ENCODE measurements at places on chromosomes 11 and 22. TPM values are rescaled to one million over a fixed set of nuclear protein-coding genes. Genes with fewer than 3 reads are reported as not detected.

Gene KREMEN1
- total RNA-seq, result 9.7 TPM

Gene SPTBN2
- total RNA-seq, result 0.33 TPM

DNA sequence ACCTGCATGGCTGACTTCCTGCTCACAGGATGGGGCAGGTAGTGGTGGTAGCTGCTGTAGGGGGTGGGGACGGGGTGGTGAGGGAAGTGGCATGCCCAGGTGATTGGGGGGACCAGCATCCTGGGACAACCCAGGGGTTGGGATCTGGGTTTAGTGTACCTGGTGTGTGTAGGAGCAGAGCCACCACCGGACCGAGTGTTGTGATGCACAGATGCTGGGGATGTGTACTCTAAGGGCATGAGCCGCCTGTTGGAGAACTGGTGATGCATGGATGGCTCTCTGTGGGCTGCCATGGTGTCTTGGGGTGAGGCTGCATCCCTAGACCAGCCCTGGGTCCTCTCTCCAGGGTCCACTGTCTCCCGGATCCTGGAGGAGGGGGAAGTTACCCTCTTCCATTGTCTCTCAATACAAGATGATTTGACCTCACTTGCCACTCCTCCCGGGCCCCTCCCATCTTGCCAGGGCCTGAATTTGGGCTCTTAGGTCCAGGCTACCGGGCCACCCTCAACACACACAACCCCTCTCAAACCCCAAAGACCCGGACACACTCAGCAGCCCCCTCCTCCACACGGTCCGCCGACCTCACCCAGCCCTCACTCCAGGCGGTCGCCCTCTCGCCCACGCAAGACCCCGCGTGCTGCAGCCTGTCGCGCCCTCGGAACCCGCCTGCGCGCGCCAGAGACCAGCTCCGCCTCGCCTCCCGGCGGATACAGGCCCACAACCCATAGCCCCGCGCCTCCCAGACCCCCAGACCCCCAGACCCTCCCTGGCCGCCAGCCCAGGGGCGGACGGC, 619 bp downstream of the LRRC75B start:
- H3K4me3 ChIP-seq, result peak overlapping the region; percentile 64
- no peaks in the 10 kb centered on the region for H3K27me3 ChIP-seq
- H3K36me3 ChIP-seq, result peaks cover 23% of the 10 kb centered on the region
- H3K4me1 ChIP-seq, result peaks cover 21% of the 10 kb centered on the region
- no peak for DNase-seq
- H3K27ac ChIP-seq, result peak overlapping the region; percentile 85

Gene IGLL1
- not detected for total RNA-seq

DNA sequence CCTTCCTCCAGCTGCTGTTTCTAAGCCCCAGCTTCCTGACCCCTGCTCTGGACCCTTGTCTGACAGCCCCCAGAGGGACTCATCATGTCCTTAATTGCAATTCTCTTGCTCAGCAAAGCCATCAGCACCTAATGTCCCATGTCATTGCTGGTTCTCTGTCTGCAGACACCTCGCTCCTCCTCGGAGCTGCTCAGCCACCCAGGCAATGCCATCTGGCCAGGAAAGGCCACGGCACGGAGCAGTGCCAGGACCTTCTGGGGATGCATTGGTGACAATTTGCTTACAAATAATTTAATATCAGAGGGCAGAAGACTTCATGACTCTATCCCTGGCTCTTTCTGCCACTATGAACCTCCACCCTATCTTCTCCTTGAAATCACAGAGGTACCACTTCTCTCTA, 107.0 kb upstream of the THY1 start:
- DNase-seq, result no peak
- H3K4me1 ChIP-seq, result no peaks in the 10 kb centered on the region
- H3K27me3 ChIP-seq, result no peaks in the 10 kb centered on the region
- H3K4me3 ChIP-seq, result no peak overlapping the region
- H3K27ac ChIP-seq, result no peak overlapping the region
- no peaks in the 10 kb centered on the region for H3K36me3 ChIP-seq

GRCh38 chr22:31044262-31044861, 36.8 kb upstream of the SMTN start:
- peak overlapping the region; percentile 84 for H3K27ac ChIP-seq
- DNase-seq, result peak; percentile 93
- H3K4me1 ChIP-seq, result peaks cover 41% of the 10 kb centered on the region

DNA sequence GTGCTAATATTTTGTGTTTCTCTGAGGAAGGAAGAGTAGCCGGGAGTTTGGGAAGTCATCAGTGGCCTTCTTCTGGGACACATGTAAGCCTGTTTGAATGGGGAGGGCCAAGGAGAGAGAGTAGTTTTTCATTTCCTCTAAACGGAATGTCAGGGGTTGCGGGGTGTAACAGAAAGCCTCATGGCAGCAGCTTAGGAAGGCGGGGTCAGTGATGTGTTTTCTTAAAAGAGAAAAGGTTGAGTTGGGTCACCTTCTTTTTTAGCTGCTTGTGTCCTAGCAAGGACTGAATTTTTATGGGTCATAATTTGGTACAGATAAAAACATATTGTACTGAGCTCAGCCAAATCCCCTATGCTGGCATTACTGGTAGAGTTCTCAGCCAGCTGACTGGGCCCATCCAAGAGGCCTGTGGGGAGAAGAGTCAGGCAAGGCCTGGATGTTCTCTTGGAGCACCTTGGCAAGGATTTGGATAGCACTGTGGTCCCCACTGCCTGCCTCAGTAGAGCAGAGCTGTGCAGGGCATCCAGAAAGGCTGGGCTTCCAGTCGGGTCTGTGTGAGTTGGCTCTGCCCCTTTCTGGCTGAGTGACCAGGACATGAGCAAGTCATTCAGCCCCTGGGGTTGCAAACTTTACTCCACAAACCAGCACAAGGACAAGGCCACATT, 29.4 kb upstream of the NAV2 start:
- peak; percentile 94 for DNase-seq
- H3K27me3 ChIP-seq, result no peaks in the 10 kb centered on the region
- H3K4me1 ChIP-seq, result no peaks in the 10 kb centered on the region
- H3K27ac ChIP-seq, result peak overlapping the region; percentile 89
- no peak overlapping the region for H3K4me3 ChIP-seq
- H3K36me3 ChIP-seq, result no peaks in the 10 kb centered on the region

DNA sequence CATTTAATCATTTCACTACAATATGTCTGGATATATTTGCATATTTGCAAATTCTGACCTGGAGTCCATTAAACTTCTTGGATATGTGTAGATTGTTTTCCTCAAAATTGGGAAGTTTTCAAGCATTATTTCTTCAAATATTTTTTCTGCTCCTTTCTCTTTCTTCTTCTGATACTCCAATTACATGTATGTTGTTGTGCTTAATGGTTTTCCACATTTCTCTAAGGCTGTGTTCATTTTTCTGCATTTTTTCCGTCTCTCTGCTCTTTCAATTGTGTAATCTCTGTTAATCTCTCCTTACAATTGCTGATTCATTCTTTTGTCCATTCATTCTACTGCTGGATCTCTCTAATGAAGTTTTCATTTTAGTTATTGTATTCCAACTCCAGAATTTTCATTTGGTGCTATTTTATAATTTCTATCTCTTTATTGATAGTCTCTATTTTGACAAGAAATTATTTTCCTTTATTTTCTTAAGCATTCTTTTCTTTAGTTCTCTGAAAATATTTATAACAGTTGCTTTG, 30.3 kb upstream of the EMID1 start:
- DNase-seq, result no peak
- H3K27me3 ChIP-seq, result no peaks in the 10 kb centered on the region
- H3K4me3 ChIP-seq, result no peak overlapping the region
- no peak overlapping the region for H3K27ac ChIP-seq
- no peaks in the 10 kb centered on the region for H3K36me3 ChIP-seq

- peak; percentile 95 for DNase-seq
- H3K27ac ChIP-seq, result peak overlapping the region; percentile 98
- H3K4me3 ChIP-seq, result no peak overlapping the region
- H3K27me3 ChIP-seq, result no peaks in the 10 kb centered on the region
- peaks cover 46% of the 10 kb centered on the region for H3K4me1 ChIP-seq
These were observed 21.3 kb upstream of the JAM3 start for GRCh38 chr11:134047586-134047999.

- no peak for DNase-seq
- no peaks in the 10 kb centered on the region for H3K27me3 ChIP-seq
- H3K27ac ChIP-seq, result peak overlapping the region; percentile 76
- H3K4me1 ChIP-seq, result peaks cover 46% of the 10 kb centered on the region
- no peak overlapping the region for H3K4me3 ChIP-seq
These were observed 14.5 kb upstream of the TPP1 start for GRCh38 chr11:6633422-6634408.

DNA sequence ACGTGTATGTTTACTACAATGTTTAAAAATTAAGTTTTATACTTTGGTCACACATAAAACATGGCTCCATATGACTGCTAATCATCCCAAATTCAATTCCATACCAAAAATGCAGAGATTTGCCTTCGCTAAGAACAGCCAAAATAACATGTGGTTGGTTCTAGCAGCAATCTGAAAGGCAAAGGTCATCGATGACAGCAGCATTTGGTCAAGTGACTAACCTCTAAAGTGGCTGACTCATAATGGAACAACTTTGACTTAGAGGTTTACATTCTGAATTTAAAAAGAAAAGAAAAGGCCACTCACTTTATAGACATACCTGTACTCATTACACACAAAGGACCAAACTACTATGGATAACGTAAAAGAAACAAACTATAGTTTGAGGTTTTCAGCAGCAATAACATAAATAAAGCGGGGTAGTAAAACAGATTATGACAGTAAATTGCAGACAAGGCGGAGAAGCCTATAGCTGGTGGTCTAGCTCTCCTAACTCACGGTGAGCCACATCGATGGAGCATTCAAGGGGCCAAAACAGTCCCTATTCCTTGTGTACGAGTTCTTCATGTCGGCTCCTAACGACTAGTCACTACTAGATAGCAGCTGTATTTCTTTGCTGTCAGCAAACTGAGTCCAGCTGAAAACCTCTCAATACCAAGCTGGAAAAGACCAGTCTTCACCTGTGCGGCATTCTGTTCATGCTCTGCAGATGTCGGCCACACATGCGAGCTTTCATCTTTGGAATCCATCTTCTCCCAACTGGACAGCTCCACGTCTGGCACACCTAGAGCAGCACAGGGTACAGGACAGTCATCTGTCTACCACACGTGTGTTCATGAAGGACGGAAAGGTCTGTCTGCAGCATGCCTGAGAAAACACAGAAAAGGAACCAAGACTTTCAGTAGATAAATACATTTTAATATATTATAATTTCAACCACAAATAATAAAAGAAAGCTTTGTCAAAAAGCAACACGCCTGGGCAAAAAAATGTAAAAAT, 42.1 kb downstream of the PRDM10 start:
- no peaks in the 10 kb centered on the region for H3K36me3 ChIP-seq
- no peak for DNase-seq
- H3K4me3 ChIP-seq, result no peak overlapping the region
- H3K4me1 ChIP-seq, result no peaks in the 10 kb centered on the region
- no peaks in the 10 kb centered on the region for H3K27me3 ChIP-seq

All from sigmoid colon (tissue), 7 donors.